ENCODE measurements at places on chromosomes 12 and 14.
A peak's percentile ranks its signal among the peaks of the same experiment; 100 is the strongest.

- H3K36me3 ChIP-seq: peaks cover 4% of the 10 kb centered on the region
- peaks cover 17% of the 10 kb centered on the region for H3K27me3 ChIP-seq
- no peaks in the 10 kb centered on the region for H3K4me1 ChIP-seq
Measured at GRCh38 chr12:107826276-107826675, 51.8 kb downstream of the ASCL4 start.

DNA sequence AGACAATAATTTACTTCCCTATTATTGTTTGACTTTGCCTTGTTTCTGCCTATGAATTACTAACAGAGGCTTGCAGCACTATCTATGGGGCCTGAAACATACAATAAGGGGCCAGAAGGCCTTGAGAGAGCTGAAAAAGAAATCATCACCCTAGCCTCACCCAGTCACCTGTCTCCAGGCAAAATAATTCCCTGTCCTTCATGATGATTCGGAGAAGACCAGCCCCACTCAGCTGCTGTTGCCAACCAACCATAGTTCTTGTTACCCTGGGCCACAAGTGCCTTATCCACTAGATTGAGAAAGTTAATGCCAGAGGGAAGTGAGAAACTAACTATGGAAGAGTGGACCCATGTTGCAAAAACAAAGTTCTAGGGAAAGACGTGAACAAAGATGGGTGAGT is 97.1 kb downstream of the ARF6 start:
- H3K4me3 ChIP-seq: no peak overlapping the region
- H3K36me3 ChIP-seq: peaks cover 21% of the 10 kb centered on the region
- no peaks in the 10 kb centered on the region for H3K27me3 ChIP-seq
- H3K27ac ChIP-seq: no peak overlapping the region
- DNase-seq: no peak
- peaks cover 22% of the 10 kb centered on the region for H3K4me1 ChIP-seq

- no peaks in the 10 kb centered on the region for H3K4me1 ChIP-seq
- H3K36me3 ChIP-seq: no peaks in the 10 kb centered on the region
- DNase-seq: no peak
- no peaks in the 10 kb centered on the region for H3K27me3 ChIP-seq
- no peak overlapping the region for H3K4me3 ChIP-seq
- H3K27ac ChIP-seq: no peak overlapping the region
Measured at GRCh38 chr12:130571089-130571488, 145.0 kb downstream of the RIMBP2 start.

GRCh38 chr14:105838107-105838506 is 311.7 kb downstream of the TMEM121 start:
- H3K27ac ChIP-seq: no peak overlapping the region
- no peak overlapping the region for H3K4me3 ChIP-seq
- no peak for DNase-seq

- no peak overlapping the region for H3K27ac ChIP-seq
- peaks cover 13% of the 10 kb centered on the region for H3K36me3 ChIP-seq
Measured at GRCh38 chr12:26572137-26572536, 260.9 kb downstream of the ITPR2 start.

- no peak within 1 kb of the TSS for H3K27ac ChIP-seq
- H3K27me3 ChIP-seq: peaks cover 64% of the 10 kb centered on the region
- H3K4me3 ChIP-seq: peak within 1 kb of the TSS; percentile 77
- peak; percentile 56 for DNase-seq
Measured at GRCh38 chr14:21098076-21098891, at the start of gene ZNF219. Gene ZNF219 (minus strand): TSS chr14:21098655. CDS start chr14:21093591, 5,064 bp downstream.

GRCh38 chr12:14403711-14404196 is 38.3 kb downstream of the ATF7IP start:
- H3K27ac ChIP-seq: peak overlapping the region; percentile 67
- H3K27me3 ChIP-seq: no peaks in the 10 kb centered on the region
- H3K4me1 ChIP-seq: peaks cover 70% of the 10 kb centered on the region
- peaks cover 41% of the 10 kb centered on the region for H3K36me3 ChIP-seq

DNA sequence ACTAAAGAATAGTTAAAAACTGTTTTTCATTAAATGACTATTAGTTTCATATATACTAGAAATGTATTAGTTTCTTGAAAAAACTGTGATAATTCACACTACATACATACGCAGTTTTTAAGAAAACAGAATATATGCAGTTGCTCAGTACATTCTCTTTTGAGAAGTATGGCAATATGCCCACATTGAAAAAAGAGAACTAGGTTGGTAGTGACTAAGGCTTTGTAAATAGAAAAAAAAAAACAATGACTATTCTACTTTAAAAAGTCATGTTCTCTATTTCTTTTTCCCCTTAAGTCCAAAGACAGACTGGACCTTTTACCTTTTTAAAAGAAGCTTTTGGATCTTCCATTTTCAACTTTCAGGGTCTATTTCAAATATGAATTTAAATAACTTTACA is 25.0 kb downstream of the SNX6 start:
- peaks cover 40% of the 10 kb centered on the region for H3K36me3 ChIP-seq
- H3K4me1 ChIP-seq: no peaks in the 10 kb centered on the region
- H3K4me3 ChIP-seq: no peak overlapping the region
- DNase-seq: no peak
- no peaks in the 10 kb centered on the region for H3K27me3 ChIP-seq

DNA sequence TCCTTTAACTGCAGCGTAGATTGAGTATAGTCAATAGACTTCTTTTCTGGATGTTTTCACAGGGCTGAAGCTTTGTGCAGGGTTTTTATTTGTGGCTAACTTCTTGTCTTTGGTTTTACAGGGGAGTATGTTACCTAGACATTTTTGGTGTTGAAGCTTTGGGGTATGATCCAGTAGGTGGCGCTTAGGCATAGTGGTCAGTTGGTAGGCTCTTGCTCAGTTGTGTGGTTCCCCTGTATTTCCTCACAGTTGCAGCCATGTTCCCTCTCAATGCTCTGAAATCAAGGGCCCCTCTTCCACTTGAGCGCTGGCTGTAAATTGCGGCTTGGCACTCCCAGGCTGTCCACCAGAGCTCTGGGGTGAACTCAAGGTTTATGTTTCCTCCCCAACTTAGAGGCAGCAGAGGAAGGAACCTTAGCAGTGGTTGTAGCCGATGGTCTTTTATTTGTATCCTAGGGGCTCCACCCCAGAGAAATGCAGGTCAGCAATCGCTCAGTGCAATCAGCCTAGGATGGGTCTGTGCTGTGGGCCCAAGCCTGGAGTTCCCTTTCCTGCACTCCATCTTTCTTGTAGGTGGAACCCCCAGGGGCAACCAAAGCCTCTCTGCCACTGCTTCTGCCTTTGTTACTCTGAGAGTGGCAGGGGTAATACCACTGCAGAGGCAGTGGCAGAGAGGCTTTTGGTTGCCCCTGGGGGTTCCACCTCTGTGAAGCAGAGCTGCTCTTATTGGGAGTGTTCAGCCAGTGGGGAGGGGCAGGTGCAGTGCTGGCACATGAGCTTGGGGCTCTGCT is 55.1 kb downstream of the CMAS start:
- peaks cover 14% of the 10 kb centered on the region for H3K4me1 ChIP-seq
- H3K27me3 ChIP-seq: peaks cover 7% of the 10 kb centered on the region
- no peak overlapping the region for H3K4me3 ChIP-seq

DNA sequence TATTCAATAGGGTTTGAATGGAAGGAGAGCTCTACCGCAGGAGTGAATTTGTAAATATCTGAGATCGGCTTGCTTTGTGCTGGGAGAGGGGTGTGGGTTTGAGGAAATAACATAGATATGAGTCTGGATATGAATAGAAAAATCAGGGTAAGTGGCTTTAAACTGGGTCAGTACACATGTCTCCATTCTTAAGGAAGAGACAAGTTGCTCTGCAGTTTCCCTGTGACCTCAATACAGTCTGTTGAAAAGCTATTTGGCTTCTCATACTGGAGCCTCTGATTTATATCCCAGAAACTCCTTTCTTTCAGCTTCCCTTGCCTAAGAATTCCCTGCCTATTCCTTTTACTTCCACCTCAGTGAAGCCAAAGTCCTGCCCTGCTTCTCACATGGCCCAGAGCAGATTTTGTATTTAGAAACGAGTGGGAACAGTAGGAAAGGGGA is 153.5 kb upstream of the ATF7IP start:
- H3K4me3 ChIP-seq: no peak overlapping the region
- no peaks in the 10 kb centered on the region for H3K36me3 ChIP-seq
- no peaks in the 10 kb centered on the region for H3K27me3 ChIP-seq
- H3K4me1 ChIP-seq: peaks cover 8% of the 10 kb centered on the region
- no peak for DNase-seq
- no peak overlapping the region for H3K27ac ChIP-seq

GRCh38 chr12:15044471-15044870 is 71.6 kb downstream of the PDE6H start:
- no peaks in the 10 kb centered on the region for H3K36me3 ChIP-seq
- peaks cover 2% of the 10 kb centered on the region for H3K4me1 ChIP-seq
- peaks cover 4% of the 10 kb centered on the region for H3K27me3 ChIP-seq
- DNase-seq: no peak

GRCh38 chr14:67556671-67557070 is 23.6 kb downstream of the PLEKHH1 start:
- peaks cover 28% of the 10 kb centered on the region for H3K27me3 ChIP-seq
- no peak overlapping the region for H3K27ac ChIP-seq
- H3K36me3 ChIP-seq: no peaks in the 10 kb centered on the region
- no peaks in the 10 kb centered on the region for H3K4me1 ChIP-seq

GRCh38 chr12:79121486-79121885 is 256.9 kb downstream of the SYT1 start:
- H3K4me3 ChIP-seq: no peak overlapping the region
- no peaks in the 10 kb centered on the region for H3K4me1 ChIP-seq
- H3K27ac ChIP-seq: no peak overlapping the region
- no peak for DNase-seq
- no peaks in the 10 kb centered on the region for H3K36me3 ChIP-seq

GRCh38 chr14:76977793-76978720 is 50.5 kb downstream of the IRF2BPL start:
- DNase-seq: peak; percentile 83
- H3K4me3 ChIP-seq: no peak overlapping the region
- H3K27ac ChIP-seq: peak overlapping the region; percentile 83

DNA sequence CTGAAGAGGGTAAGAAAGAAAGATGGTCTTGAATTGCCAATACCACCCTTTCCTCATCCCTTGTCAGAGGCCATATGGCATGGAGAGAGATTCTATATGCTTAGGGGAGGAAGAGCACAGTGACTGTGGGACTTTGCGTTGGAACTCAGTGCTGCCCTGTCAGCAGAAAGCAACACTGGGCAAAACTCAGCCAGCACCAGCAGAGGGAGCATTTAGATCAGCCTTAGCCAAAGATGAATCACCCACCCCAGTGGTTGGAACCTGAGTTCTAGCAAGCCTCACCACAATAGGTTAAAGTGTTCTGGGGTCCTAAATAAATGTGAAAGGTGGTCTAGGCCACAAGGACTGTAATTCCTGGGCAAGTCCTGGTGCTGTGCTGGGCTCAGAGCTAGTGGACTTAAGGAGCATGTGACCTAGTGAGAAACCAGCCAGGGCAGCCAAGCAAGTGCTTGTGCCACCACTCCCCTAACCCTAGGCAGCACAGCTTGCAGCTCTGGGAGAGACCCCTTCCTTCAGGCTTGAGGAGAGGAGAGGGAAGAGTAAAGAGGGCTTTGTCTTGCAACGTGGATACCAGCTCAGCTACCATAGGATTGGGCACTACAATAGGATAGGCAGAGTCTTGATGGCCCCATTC is 11.4 kb upstream of the BCAT1 start:
- DNase-seq: peak; percentile 49

- no peak overlapping the region for H3K4me3 ChIP-seq
- H3K27me3 ChIP-seq: peaks cover under 1% of the 10 kb centered on the region
- peaks cover 21% of the 10 kb centered on the region for H3K4me1 ChIP-seq
- H3K36me3 ChIP-seq: peaks cover 15% of the 10 kb centered on the region
- no peak overlapping the region for H3K27ac ChIP-seq
Measured at GRCh38 chr12:51980051-51980808, 26.5 kb upstream of the TAMALIN start.

- no peak for DNase-seq
- H3K27ac ChIP-seq: no peak overlapping the region
- H3K27me3 ChIP-seq: no peaks in the 10 kb centered on the region
- H3K4me1 ChIP-seq: peaks cover 33% of the 10 kb centered on the region
- peaks cover 31% of the 10 kb centered on the region for H3K36me3 ChIP-seq
- H3K4me3 ChIP-seq: no peak overlapping the region
Measured at GRCh38 chr12:51051787-51052186, 3.7 kb downstream of the LETMD1 start.

DNA sequence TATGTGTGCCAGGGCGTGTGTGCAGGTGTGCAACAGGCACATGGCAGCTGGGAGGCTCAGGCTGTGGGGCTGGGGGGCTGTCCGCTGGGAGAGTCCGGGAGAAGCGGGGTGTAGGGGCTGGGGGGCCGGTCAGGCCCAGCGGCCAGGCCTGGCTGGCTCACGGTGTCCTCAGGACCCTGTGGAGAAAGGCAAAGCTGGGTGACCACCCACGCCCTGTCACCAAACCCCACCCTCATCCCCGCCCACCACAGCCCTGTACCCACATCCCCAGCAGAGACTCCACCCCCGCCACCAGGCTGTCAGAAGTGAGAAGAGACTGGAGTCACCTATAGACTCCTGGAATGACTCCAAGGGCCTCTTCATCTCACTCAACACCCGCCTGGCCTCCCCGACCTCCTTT is 85.3 kb downstream of the SCARB1 start:
- H3K4me1 ChIP-seq: peaks cover 22% of the 10 kb centered on the region
- no peaks in the 10 kb centered on the region for H3K36me3 ChIP-seq
- DNase-seq: no peak
- no peak overlapping the region for H3K27ac ChIP-seq

DNA sequence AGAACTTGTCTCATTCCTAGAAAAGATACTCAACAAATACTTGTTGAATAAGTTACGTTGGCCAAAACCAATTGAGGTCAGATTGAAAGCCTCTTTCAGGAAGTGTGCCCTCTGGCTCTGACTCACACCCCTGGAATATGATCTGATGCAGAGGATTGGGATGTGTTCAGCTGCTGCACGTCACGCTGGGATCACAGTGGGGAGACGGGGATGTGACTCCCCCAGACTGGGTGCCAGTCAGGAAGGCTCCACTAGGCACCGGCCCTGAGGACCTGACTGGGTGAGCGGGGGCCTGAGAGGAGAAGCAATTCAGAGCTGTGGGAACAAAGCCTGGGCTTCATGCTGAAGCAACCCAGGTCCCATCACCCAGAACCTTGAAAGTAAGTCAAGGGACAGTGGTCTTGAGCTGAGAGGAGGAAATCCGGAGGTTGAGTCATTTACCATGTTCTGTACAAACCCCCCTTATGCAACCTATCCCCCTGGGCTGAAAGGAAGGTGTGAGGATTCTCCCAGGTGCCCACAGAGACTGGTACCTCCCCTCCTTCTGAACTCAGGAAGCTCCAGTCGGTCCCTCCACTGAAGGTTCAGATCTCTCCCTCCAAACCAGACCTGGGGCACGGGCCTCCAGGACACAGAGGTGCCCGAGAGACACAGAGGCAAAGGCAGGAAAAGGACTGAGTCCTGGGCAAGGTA is 3.9 kb downstream of the CEBPE start:
- peaks cover 31% of the 10 kb centered on the region for H3K4me1 ChIP-seq
- DNase-seq: no peak
- H3K27ac ChIP-seq: no peak overlapping the region
- H3K4me3 ChIP-seq: no peak overlapping the region
- no peaks in the 10 kb centered on the region for H3K36me3 ChIP-seq
- H3K27me3 ChIP-seq: peaks cover 27% of the 10 kb centered on the region

- no peak for DNase-seq
- no peaks in the 10 kb centered on the region for H3K36me3 ChIP-seq
Measured at GRCh38 chr14:79094951-79095350, 924.8 kb downstream of the NRXN3 start.

- DNase-seq: no peak
- H3K4me3 ChIP-seq: no peak overlapping the region
- no peak overlapping the region for H3K27ac ChIP-seq
- no peaks in the 10 kb centered on the region for H3K27me3 ChIP-seq
Measured at GRCh38 chr14:89469210-89470198, 52.5 kb upstream of the FOXN3 start.

- DNase-seq: no peak
- no peaks in the 10 kb centered on the region for H3K27me3 ChIP-seq
Measured at GRCh38 chr12:22526836-22527235, 17.5 kb downstream of the C2CD5 start.

GRCh38 chr12:95337146-95337545 is 119.5 kb downstream of the VEZT start:
- H3K4me3 ChIP-seq: no peak overlapping the region
- H3K4me1 ChIP-seq: peaks cover 5% of the 10 kb centered on the region
- no peaks in the 10 kb centered on the region for H3K27me3 ChIP-seq
- no peak overlapping the region for H3K27ac ChIP-seq

Measured in activated naive CD4-positive, alpha-beta T cell treated with anti-CD3 and anti-CD28 coated beads, Interleukin-2, amount 10 ng/mL, durations not matched to agents 7 days and 5 days (primary cell).